ENCODE measurements at places on chromosomes 1 and 21. TPM values are rescaled to one million over a fixed set of nuclear protein-coding genes. Genes with fewer than 3 reads are reported as not detected.

SFT2D2 gene
- total RNA-seq, result 44.4 TPM

FCRL2 gene
- total RNA-seq, result not detected

PATJ gene
- 9.8 TPM for total RNA-seq

INTS11 gene
- 118 TPM for total RNA-seq

LYPD8 gene
- not detected for total RNA-seq

TMEM81 gene
- 2.9 TPM for total RNA-seq

CHIA gene
- total RNA-seq, result not detected

DYNLT5 gene
- total RNA-seq, result not detected

ANGPTL3 gene
- total RNA-seq, result not detected

SPATA21 gene
- not detected for total RNA-seq

ZNF670 gene
- 3.2 TPM for total RNA-seq

CLCA1 gene
- total RNA-seq, result not detected

ALPL gene
- total RNA-seq, result not detected

GJB5 gene
- not detected for total RNA-seq

NFASC gene
- 0.11 TPM for total RNA-seq

ARTN gene
- 0.22 TPM for total RNA-seq

MYOM3 gene
- not detected for total RNA-seq

GRIK1 gene
- not detected for total RNA-seq

TMEM201 gene
- total RNA-seq, result 32.8 TPM

ATP5PO gene
- total RNA-seq, result 183 TPM

TMPRSS15 gene
- total RNA-seq, result not detected

NUP210L gene
- not detected for total RNA-seq

CA6 gene
- 1.4 TPM for total RNA-seq

KDF1 gene
- total RNA-seq, result 0.24 TPM

PTAFR gene
- 0.59 TPM for total RNA-seq
